ENCODE measurements at places on chromosomes 2 and 18. TPM values are rescaled to one million over a fixed set of nuclear protein-coding genes. Genes with fewer than 3 reads are reported as not detected.

ALK gene
- total RNA-seq, result not detected

LRATD1 gene
- 0.79 TPM for total RNA-seq

ACADL gene
- total RNA-seq, result 16.6 TPM

DNA sequence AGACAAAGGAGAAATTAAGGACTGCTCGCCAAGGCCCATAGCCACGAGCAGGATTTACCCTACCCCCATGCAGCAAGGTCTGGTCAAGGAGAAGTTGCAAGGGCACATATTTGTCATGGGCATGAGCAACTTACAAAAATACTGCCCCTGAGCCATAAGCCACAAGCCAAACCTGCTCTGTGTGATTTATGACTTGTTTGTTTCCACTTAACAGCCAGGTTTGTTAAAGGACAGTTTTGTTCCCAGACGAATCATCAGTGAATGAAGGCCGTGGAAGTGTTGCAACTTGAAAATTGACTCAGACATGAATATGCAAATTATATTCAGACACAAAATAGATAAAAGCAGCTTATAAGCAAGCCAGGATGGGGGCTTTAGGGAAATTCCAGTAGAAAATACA, 31.3 kb upstream of the EVA1A start:
- no peak for DNase-seq

- DNase-seq, result no peak
Measured at GRCh38 chr18:35236571-35237363, 4.1 kb upstream of the ZNF397 start.

DNA sequence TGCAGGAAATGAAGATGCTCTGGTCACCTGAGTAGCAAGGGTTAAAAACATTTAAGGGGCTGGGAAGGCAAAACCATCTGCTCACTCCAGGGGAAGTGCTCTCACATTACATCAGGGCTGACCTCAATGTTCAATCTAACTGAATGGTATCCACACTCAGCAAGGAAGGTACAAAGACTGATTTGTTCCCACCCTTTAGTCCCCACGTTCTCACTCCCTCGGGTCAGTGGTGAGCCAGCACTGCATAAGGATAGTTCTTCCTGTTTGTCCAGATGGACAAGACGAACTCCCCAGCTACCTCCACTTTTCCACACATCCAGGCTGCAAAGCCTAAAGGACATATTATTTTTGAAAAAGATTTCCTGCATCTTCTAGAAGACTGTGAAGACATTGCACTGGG, 126.6 kb upstream of the SLC14A2 start:
- DNase-seq, result no peak

GRCh38 chr2:216791303-216791702, 68.6 kb downstream of the TNP1 start:
- DNase-seq, result no peak
